NCI-H69 (cell line): ENCODE measurements at places on chromosomes 6 and 20.
A peak's percentile ranks its signal among the peaks of the same experiment; 100 is the strongest.

DNA sequence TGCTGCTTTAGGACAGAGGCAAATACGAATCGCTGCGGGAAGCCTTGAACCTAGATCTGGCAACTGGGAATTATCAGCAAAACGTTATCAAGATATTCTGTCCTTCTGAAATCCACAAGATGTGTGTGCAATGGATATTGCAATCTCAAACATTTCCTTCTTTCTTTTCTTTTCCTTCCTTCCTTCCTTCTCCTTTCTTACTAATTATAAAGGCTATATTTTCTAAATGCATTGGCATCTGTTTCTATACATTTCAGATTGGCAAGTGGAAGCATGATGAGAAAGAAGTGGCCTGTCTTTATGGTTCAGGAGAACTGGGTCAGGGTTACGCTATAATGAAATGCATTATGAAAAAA is 2.0 kb downstream of the TAGAP start:
- no peak for DNase-seq

DNA sequence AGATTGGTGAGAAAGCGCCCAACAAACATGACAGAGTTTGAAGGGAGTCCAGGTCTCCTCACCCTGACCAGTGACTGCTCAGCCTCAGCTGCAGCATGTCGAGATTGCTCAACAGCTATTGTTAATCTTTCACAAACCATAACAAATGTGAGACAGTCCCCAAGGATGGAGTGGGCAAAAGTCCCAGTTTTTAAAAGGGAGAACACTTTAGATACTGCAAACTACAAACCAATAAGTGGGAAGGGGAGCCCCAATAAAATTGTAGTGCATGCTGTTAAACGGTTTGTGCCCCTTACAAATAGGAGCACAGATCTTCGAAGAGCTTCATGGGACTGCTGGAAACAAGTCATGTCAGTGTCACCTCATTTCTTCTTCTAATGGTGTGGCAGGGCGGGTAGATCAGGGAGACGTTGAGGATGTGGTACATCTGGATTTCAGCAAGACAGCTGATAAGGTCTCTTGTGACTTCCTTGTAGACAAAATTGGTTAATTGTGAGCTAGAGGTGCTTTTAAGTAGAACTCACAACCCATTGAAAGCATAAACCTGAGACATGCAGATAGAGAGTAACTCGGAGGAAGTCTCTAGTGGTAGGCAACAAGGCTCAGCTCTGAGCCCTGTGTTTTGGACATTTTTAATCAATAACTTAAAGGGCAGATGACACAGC is 134.0 kb upstream of the ARMC2 start:
- no peak for DNase-seq

DNA sequence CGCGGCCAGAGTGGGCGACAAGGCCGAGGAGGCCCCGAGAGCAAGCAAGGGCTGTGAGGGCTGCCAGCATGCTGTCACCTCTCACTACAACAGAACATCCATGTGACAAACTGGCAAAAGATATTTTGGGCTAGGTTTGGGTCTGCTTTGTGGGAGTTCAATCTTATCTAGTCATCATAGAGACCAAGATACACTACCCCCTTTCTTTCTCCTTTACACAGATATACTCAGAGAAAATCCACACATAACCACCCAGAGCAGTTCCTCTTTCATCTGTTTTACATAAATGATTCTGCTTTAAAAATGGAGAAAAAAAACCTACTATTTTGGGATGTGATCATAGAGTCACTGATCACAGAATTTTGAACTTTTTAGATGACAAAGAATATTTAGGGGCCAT is 16.8 kb downstream of the SOX4 start:
- no peak for DNase-seq

- DNase-seq: no peak
These were observed 406.7 kb downstream of the CD83 start for GRCh38 chr6:14524319-14524718.

DNA sequence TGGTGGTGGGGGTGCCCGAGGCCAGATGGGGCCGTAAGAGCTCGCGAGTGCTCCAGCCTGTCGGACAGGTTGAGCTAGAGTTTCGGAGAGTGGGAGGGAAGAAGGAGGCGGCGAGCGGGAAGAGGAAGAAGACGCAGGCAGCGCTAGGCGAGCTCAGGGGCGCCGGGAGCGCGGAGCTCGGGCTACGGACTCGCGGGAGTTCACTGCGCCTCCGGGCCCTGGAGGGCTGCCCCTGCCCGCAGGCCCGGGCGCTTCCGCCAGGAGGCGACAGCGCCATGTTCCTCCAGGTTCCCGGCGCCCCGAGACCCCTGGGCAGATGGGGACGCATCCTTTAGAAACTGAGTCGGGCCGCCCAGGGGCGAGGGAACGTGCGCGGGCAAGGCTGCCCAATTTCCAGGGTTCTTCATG is 984 bp downstream of the TFAP2C start:
- DNase-seq: peak; percentile 36

- DNase-seq: no peak
These were observed 175.2 kb downstream of the CDKAL1 start for GRCh38 chr6:20709451-20709850.

DNA sequence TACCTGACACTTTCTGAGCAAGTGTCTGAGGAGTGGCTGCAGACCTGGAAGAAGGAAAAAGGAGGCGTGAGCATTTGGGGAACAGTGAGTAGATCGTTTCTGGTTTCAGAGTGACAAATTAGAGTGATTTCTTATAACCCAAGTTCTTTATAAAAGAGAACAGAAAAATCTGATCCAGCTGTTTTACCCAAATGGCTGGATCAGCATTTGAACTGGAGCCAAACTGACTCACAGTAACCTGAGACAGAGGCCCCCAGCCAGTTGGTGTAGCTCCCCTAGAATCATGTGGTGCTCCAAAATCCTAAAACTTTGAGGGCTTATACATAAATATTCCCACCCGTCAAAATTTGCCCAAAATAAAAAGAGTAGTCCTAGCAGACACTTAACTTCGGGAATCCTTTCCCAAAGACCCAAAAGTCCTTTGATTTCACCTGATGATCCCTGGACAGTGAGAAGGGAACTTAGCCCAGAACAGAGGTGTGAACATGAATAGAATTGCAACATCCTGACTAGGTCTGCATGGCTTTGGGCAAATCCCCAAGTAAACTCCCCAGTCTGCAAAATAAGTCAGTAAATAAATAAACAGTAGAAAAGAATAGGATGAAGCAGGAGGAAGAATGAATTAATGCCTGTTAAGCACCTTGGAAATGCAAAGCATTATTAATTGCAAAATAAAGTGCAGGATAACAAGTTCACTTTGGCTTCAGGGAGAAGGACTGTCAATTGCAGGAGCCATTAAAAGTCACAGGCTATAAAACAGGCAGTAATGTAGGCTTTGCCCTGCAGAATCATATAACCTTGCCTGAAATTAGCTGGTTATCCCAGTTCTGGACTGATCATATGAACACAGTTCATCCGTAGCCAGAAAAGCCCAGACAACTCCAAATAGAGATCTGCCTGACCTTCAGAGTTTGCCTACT is 262.0 kb upstream of the JARID2 start:
- DNase-seq: peak; percentile 32

- DNase-seq: peak; percentile 47
These were observed 11.0 kb downstream of the SMOC2 start for GRCh38 chr6:168451805-168452517.
